ENCODE measurements at places on chromosomes 2 and 18. TPM values are rescaled to one million over a fixed set of nuclear protein-coding genes. Genes with fewer than 3 reads are reported as not detected.

CHST9 gene
- total RNA-seq: not detected

DNA sequence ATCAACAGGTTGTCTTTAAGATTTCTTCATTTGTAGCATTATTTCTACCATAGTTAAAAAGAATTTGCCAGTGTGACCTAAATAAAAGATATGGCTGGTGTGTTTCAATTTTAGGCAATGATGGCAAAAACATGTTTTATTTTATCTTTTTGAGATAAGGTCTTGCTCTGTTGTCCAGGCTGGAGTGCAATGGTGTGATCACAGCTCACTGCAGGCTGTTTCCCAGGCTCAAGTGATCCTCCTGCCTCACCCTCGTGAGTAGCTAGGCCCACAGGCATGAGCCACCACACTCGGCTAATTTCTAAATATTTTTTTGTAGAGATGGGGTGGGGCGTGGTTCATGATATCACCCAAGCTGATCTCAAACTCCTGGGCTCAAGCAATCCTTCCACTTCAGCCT, 47.0 kb upstream of the COBLL1 start:
- no peak for DNase-seq

CIB4 gene
- not detected for total RNA-seq

ZCCHC2 gene
- total RNA-seq: 88.7 TPM

SCN7A gene
- not detected for total RNA-seq

DNA sequence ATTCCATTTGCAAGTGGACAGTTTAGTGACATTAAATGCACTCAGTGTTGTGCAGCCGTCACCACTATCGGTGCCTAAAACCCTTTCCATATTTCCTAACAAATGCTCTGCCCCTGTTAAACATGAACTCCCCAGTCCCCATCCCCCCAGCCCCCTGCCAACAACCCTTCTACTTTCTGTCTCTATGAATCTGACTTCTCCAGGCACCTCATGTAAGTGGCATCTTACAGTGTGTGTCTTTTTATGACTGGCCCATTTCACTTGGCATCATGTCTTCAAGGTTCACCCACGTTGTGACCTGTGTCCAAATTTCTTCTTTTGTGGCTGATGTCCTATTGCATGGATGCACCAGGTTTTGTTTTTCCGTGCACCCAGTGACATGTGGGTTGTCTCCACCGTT, 140.9 kb upstream of the GPC1 start:
- DNase-seq: no peak

Data from CD8-positive, alpha-beta T cell (primary cell).